Liver (tissue), 10 donors: ENCODE measurements at places on chromosomes 1 and 21. TPM values are rescaled to one million over a fixed set of nuclear protein-coding genes. Genes with fewer than 3 reads are reported as not detected.

GRCh38 chr1:29855561-29856160 is 619.3 kb downstream of the PTPRU start:
- DNase-seq = no peak

Gene TACSTD2
- total RNA-seq = 1.2 TPM

GRCh38 chr21:32252136-32252535 is 26.7 kb downstream of the MIS18A start:
- no peak for DNase-seq

DNA sequence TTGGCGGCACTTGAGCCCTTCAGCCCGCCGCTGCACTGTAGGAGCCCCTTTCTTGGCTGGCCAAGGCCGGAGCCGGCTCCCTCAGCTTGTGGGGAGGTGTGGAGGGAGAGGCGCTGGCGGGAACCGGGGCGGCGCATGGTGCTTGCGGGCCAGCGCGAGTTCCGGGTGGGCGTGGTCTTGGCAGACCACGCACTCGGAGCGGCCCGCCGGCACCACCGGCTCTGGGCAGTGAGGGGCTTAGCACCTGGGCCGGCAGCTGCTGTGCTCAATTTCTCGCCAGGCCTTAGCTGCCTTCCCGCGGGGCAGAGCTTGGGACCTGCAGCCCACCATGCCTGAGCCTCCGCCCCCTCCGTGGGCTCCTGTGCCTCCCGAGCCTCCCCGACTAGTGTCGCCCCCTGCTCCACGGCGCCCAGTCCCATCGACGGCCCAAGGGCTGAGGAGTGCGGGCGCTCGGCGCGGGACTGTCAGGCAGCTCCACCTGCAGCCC is 673.7 kb upstream of the BRINP3 start:
- no peak for DNase-seq

GRCh38 chr21:30839304-30839703 is 9.7 kb upstream of the KRTAP7-1 start:
- DNase-seq = peak; percentile 35

GRCh38 chr1:226691247-226691646 is 47.8 kb downstream of the ITPKB start:
- DNase-seq = no peak

Gene KRTAP19-3
- not detected for total RNA-seq

- no peak for DNase-seq
Measured at GRCh38 chr1:230333590-230334446, 92.3 kb downstream of the PGBD5 start.

DNA sequence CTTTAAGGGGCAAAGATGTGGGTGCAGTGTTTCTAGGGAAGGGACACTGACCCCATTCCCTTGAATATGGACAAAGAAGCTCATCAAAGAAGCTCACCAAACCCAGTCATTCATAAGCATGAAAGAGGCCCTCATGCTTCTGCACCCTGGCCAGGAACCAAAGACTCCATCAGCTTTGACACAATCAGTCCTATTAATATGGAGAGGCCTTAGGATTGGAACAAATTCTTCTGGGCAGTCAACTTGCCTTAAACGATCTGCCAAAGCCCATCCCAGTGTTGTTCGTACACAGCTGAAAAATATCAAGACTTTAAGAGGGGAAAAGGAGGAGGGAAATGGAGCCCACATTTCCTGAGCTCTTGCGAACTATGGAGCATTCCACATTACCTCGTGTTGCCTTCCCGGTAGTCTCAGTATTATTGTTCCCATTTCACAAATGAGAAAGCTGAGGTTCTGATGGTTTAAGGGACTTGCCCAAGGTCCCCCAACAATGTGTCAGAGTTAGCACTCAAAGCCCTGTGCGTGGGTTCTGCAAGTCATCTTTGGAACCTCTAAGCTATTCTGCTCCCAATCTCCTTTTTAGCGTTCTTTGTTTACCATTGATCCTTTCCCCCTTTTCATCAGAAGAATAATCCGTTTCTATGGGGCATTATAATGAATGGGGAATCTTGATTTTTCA is 161.9 kb downstream of the ZBTB18 start:
- no peak for DNase-seq

Gene SLAMF6
- 1.0 TPM for total RNA-seq

DNA sequence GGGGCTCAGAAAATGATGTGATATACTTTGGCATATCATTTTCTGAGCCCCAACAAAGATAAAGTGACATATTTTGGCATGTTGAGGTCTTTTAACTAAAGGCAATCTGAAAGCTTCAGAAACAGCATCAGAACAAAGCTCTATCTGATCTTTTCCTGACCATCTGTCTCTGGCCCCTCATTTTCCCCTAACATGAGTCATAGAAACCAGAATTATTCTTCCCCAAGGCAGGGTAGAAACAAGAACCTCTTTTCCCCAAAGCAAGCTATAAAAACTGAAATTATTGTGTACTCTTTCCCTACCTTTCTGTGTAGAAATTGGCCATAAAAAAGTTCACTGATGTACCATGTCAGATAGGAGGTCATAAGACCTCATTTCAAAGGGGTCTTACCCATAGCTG is 48.7 kb upstream of the PLA2G4A start:
- no peak for DNase-seq

Gene LY9
- total RNA-seq = 1.5 TPM

Gene WARS2
- 14.5 TPM for total RNA-seq
